Effector CD8-positive, alpha-beta T cell (primary cell): ENCODE measurements at places on chromosomes 12 and 14.

- DNase-seq: no peak
Measured at GRCh38 chr12:117450209-117450608, 88.8 kb upstream of the NOS1 start.

DNA sequence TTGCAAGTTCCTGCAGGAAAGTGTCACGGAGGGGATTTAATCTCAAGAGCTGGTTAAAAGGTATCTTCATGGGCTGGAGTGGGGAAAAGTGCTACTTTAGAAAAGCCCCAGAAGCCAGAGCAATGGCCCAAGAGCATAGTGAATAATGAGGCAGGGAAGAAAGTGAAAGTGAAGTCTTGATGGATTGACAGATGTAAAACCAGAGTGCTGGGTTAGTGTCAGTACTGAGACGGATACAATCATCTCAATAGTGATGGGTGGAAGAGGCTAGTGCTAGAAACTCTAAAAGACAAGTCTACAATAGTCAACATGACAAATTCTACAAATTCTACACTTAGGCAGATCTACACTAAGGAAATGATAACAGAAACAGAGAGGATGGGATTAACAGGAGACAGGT, 68.1 kb downstream of the CIT start:
- no peak for DNase-seq

DNA sequence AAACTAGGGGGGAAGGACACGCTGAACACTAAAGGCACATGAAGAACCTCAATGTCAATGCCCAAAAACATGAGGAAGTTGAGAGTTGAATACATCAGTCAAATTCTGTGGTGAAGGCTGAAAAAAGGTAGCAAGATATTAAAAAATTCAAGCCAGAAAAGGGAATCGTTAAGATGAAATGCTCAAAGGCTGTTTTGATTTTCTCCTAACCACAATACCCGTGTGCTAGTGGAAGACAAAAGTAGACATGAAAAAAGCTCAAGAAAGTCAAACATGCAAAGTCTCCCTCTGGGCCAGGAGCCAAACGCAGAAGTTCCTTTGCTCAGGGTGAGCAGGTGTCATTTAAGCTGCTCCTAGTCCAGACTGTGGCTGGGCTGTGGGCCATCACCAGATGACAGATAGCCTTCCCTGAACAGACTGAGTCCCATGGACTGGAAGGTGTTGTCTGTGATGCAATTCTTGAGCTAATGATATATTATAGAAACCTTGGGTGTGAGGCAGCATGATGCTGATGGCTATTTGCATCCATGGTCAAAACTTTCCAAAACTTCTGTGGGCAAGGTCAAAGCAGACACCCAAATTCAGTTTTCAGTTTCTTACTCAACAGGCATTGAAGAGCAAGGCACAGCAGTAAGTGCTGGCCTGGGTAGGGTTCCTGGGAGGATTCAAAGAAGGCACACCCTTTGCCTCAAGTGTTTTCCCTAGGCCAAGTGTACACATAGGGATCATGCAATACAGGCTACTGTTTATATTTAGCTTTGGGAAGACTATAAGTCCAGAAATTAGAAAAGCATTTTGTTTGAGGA, 81.6 kb downstream of the MYRFL start:
- no peak for DNase-seq

GRCh38 chr14:75886636-75887348, 95.0 kb downstream of the TGFB3 start:
- DNase-seq: no peak

DNA sequence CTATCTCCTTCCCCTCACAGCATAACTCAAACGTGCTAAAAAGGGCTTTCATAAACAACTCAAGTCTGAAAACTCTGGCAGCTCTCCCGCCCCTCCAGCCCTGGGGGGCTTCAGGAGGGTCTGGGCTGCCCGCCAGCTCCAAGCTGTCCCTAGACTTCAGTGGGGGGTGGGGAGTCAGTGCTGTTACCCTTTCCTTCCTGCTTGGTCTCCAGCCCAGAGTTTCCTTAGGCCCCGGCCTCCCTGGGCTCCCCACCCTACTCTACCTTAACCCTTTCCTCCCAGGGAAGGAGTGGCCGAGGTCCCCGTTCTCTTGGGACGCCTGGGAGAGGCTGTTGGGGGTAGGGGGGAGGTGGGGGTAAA, 530 bp upstream of the NYNRIN start:
- no peak for DNase-seq

DNA sequence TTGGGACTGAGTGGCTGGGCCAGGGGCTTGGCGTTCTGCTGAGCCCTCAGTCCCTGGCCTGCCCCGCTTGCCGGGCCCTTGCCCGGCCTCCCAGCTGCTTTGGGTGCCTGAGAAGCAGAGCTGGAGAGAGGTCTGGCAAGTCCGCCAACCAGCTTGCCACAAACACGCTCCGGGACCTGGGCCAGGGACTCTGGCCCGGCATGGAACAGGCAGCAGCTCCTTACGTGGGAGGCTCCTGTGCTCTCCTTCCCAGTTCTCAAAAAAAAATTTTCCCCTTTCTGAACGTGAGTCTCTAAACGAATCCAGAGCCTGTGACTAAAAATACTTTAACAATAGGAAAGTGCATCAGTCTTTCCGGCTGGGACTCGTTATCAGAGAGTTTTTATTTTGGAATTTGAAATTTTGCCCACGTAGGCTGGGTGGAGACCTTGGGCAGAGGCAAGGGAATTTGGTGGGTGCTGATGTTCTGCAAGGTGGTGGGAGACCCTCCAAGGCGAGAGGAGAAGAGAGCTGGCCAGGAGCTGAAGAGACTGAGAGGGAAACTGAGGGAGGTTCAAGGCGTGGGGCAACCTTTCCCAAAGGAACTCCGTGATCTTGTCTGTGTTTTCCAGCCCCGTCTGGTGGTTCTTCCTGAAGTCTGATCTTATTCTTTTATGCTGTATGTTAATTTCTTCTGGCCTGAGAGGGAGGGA, 6.8 kb upstream of the NR4A1 start:
- DNase-seq: no peak

GRCh38 chr12:88559772-88560171, 20.5 kb downstream of the KITLG start:
- no peak for DNase-seq

DNA sequence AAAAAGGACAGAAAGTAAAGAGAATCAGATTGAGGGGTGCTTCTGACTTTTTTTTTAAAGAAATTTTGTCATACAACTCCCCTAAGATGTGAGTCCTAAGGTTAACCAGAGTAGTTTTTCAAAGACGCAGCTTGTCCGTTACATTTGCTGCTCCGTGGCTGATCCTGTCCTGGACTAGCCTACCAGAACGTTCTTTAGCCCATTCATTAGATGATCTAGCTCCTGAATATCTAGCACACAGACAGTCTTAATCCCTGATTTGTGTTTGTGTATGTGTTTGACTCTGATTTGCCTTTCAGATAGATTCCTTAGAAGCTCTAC, 60.3 kb downstream of the SAMD4A start:
- DNase-seq: no peak

- DNase-seq: no peak
Measured at GRCh38 chr12:116502141-116502725, 56.9 kb upstream of the MAP1LC3B2 start.

GRCh38 chr14:21894003-21894897, 220.6 kb upstream of the OR4E1 start:
- DNase-seq: peak; percentile 27

- DNase-seq: no peak
Measured at GRCh38 chr14:104769324-104770071, 16.6 kb downstream of the SIVA1 start.

GRCh38 chr14:92175811-92176210, 54.0 kb downstream of the CPSF2 start:
- no peak for DNase-seq

- DNase-seq: no peak
Measured at GRCh38 chr14:95449131-95449530, 67.3 kb downstream of the SYNE3 start.

DNA sequence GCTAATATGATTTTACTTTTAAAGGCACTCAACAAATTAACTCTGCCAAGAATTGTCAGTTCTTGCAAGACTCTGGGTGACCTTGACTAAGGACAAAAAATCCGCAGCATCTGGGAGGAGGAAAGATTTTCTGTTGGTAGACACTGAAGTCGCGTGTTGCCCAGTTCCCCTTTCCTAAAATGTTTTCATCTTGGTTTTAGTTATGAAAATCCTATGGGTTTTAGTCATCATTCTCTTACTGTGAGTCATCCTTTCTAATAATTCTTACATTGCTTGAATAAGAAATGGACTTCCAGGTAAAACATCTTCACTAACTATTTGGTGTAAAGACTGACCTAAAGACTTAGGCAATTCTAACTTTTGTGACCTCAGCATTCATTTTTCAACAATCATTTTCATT, 9.1 kb downstream of the GSG1 start:
- no peak for DNase-seq

- no peak for DNase-seq
Measured at GRCh38 chr14:68658943-68659931, 133.6 kb downstream of the ZFP36L1 start.

- peak; percentile 21 for DNase-seq
Measured at GRCh38 chr14:89417465-89418225, 612 bp upstream of the FOXN3 start.

DNA sequence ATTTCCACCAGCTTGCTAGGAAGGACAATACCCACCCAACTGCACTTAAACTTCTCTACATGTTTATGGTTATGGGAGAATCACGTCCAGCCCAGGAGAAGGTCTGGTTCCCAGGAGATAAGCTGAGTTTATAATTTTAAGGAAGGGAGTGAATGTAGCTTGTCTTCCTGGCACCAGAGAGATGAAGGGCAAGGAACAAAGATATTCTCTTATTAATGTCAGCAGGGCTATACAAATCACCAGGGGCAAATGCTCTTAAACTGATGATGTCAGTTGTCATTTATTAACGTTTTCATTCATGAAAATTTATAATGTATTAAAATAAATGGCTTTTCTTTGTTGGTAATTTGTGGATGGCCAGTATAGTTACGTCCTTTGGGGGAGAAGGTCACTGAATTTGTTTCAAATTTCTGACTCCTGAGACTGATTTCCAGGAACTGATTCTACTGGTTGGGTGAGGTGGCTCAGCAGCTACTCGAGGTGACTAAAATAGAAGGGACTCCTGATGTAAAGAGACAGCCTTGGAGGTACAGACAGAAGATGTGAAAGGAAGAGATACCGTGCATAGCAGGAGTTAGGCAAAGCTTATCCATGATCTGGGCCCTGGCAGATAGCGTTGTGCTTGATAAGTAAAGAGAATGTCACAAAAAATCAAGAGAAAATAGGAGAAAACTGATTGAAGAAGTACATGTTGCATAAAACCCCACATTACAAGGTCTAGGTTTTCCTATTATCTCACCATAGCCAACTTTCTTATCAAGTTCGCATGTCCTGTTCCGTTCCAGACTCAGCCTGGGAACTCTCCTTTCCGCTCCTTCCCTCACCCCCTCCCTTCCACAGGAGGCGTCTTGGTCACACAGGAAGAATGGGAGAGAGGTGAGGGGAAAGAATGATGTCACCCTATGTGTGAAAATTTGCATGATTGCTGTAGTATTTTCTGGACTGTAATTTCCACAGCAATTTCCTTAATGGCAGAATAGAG, 367.1 kb upstream of the FAR2 start:
- DNase-seq: no peak

DNA sequence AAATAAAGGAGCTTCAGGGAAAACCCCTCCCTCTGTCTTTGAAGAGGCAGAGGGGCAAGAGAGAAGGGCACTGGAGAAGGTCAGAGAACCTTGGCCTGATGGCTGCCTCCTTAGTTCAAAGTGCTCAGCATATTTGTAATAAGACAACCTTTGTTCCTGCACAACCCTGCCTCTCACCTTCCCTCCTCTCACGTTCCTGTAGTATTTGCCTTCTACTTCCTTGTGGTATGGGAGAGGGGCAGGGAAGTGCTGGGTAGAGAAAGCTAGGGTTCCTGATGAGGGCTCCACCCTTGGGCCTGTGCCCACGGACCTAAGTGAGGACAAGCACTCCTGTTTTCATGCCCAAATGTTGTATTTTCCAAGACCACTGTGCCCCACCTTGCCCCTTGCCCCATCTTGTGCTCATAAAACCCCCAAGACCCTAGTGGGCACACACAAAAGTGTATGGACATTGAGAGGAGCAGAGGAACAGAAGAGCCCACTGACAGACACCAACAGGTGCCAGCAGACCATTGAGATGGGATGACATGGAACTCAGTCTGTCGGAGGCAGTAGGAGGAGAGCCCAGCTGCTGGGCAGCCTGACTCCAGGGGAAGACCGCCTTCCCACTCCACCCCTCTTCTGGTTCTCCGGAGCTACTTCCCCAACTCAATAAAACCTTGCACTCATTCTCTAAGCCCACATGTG, 261.5 kb upstream of the CCDC196 start:
- DNase-seq: no peak

DNA sequence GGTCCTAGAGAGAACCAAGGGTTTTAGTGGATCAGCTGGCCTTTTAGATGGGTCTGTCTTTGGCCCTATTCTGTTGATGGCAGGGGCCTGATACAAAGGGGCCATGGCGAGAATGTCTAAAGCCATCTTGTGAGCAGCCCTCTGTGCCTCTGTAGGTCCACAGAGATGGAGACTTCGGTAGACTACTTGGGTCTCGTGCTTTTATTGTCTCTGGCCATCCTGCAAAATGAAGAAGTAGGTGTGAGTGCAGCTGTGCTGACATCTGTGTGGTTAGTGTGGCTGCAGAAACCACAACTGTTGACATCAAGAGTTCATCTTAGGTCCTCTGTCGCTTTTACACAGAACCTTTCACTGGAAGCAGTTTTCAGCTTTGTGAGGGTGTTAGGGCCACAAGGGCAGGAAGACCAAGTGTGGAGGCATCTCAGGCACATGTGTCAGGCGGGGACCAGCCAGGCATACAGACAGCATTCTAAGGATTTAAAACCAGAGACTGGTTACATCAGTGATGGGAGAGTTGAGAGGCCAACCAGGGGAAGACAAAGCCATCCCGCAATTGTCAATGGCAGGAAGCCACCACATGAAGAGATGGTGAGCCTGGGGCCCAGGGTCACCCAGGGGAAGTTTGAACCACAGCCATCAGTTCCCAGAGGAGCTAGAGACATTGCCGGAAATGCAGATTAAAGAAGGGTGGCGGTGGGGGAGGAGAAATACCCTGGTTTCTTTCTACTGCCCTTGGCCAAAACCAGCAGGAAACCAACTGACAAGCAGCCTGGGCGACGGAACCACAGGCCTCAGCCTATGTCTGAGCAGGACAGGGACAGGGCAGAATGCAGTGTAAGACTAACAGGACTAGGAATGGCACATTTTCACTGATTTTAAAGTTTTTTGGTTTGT, 13.0 kb upstream of the TPCN1 start:
- peak; percentile 15 for DNase-seq

GRCh38 chr12:45727980-45728629, 1.4 kb upstream of the ARID2 start:
- DNase-seq: no peak
